Activated T-helper 2 cell treated with anti-CD3 and anti-CD28 coated beads, Interferon-gamma antibody, Interleukin-2, Interleukin-4, amounts not matched to agents 10 μg/mL and 5 μg/mL and 100 μg/mL, durations not matched to agents 14 hours and 24 hours and 36 hours (primary cell): ENCODE measurements at places on chromosomes 11 and 22. TPM values are rescaled to one million over a fixed set of nuclear protein-coding genes. Genes with fewer than 3 reads are reported as not detected.

The ZP1 gene
- total RNA-seq: not detected in 2 replicates

- H3K4me3 ChIP-seq: no peak overlapping the region
- no peak overlapping the region for H3K27ac ChIP-seq
- H3K36me3 ChIP-seq: peaks cover 17% of the 10 kb centered on the region
- H3K27me3 ChIP-seq: no peaks in the 10 kb centered on the region
- H3K4me1 ChIP-seq: peaks cover 19% of the 10 kb centered on the region
Observed at GRCh38 chr11:75858613-75859012, 43.6 kb downstream of the UVRAG start.

- H3K27me3 ChIP-seq: peaks cover 5% of the 10 kb centered on the region
- DNase-seq: no peak
- H3K4me1 ChIP-seq: no peaks in the 10 kb centered on the region
- H3K36me3 ChIP-seq: no peaks in the 10 kb centered on the region
- no peak overlapping the region for H3K4me3 ChIP-seq
Observed at GRCh38 chr11:12505183-12505582, 127.8 kb downstream of the PARVA start.

GRCh38 chr11:27234961-27235360 is 128.1 kb downstream of the CCDC34 start:
- no peaks in the 10 kb centered on the region for H3K4me1 ChIP-seq
- no peak for DNase-seq
- no peak overlapping the region for H3K27ac ChIP-seq
- H3K36me3 ChIP-seq: no peaks in the 10 kb centered on the region
- no peak overlapping the region for H3K4me3 ChIP-seq
- H3K27me3 ChIP-seq: peaks cover 2% of the 10 kb centered on the region

GRCh38 chr11:19422276-19422675 is 181.5 kb upstream of the E2F8 start:
- H3K27ac ChIP-seq: no peak overlapping the region
- peaks cover 7% of the 10 kb centered on the region for H3K27me3 ChIP-seq
- H3K4me3 ChIP-seq: no peak overlapping the region
- DNase-seq: no peak
- no peaks in the 10 kb centered on the region for H3K36me3 ChIP-seq
- no peaks in the 10 kb centered on the region for H3K4me1 ChIP-seq

The CDHR5 gene
- not detected in 2 replicates for total RNA-seq

DNA sequence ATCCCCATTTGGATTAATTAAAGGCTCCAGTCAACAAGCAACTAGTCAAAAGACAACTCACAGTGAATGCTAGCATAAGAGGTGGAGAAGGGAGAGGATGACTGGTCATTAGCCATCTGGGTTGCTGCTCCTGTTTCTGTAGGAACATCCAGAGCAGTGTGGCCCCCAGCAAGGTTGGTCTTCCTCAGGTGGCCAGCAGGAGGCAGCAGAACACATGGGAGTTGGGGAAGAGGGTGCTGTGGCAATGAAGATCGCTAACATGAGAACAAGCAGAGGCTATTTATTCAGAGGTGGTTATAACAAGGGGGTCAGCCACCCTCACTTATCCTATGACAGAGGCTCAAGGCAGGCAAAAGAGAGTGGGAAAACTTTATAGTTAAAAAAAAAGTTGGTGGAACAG is 21.3 kb downstream of the IZUMO1R start:
- H3K27me3 ChIP-seq: peaks cover 9% of the 10 kb centered on the region
- H3K27ac ChIP-seq: no peak overlapping the region
- no peaks in the 10 kb centered on the region for H3K36me3 ChIP-seq
- H3K4me1 ChIP-seq: no peaks in the 10 kb centered on the region
- no peak overlapping the region for H3K4me3 ChIP-seq

The ALX4 gene
- not detected in 2 replicates for total RNA-seq

DNA sequence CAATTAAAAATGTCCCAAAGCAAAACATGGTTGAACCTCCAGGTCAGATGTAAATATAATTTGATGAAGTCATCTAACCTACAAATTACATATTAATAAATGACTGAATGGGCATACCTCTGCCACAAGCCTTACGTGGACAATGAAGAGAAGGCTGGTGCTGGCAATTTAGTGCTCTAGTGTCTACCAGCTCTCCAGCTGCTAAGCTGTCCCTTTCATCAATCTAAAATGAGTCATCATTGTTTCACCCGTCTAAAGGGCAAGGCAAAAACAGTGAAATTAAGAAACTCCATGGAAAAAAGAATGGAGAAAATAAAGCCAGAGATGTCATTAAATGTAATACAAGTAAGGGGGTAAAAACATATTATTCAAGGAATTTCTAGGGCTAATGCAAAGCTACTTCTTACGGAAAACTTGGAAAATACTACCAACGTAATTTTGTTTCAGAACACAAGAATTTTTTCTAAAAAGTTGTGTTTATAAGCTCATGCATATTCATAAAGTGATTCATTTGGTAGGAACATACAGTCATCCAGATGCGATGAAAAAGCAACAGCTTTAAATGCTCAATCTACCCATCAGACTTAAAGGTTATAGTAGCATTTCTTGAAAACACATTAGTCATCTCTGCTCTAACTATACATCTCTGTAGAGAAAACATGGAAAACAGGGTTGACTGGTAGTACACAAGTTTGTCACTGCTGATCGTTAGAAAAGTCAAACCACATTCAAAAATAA is 71.5 kb downstream of the SIK3 start:
- H3K27me3 ChIP-seq: no peaks in the 10 kb centered on the region
- H3K4me1 ChIP-seq: peaks cover 63% of the 10 kb centered on the region

DNA sequence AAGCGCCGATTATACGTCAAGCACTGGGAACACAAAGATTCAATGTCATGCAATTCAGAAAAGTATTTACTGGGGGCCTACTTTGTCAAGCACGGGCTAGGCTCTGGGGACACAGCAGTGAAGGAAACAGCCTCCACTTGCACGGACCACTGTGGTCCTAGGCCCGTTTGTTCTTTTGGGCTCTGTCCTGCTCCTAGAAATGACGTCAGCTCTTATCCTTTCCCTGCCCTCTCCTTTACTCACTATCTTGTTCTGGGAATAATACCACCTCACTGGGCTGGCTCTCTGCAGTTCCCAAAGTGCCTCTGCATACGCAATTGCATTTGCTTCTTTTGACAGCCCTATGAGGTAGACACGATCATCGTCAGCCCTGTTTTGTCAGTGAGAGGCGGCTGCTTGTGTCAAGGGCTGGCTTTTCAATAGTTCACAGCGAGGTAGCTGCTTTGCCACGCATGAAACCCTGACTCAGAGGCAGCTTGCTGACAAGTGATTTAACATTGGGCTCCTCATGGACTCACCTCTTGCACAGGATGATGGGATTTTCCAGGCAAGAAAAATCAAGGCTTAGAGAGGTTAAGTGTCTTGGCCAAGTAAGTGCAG is 22.9 kb upstream of the IGSF22 start:
- no peak overlapping the region for H3K27ac ChIP-seq
- no peak overlapping the region for H3K4me3 ChIP-seq
- no peaks in the 10 kb centered on the region for H3K36me3 ChIP-seq
- no peak for DNase-seq
- no peaks in the 10 kb centered on the region for H3K4me1 ChIP-seq
- H3K27me3 ChIP-seq: peaks cover 8% of the 10 kb centered on the region

DNA sequence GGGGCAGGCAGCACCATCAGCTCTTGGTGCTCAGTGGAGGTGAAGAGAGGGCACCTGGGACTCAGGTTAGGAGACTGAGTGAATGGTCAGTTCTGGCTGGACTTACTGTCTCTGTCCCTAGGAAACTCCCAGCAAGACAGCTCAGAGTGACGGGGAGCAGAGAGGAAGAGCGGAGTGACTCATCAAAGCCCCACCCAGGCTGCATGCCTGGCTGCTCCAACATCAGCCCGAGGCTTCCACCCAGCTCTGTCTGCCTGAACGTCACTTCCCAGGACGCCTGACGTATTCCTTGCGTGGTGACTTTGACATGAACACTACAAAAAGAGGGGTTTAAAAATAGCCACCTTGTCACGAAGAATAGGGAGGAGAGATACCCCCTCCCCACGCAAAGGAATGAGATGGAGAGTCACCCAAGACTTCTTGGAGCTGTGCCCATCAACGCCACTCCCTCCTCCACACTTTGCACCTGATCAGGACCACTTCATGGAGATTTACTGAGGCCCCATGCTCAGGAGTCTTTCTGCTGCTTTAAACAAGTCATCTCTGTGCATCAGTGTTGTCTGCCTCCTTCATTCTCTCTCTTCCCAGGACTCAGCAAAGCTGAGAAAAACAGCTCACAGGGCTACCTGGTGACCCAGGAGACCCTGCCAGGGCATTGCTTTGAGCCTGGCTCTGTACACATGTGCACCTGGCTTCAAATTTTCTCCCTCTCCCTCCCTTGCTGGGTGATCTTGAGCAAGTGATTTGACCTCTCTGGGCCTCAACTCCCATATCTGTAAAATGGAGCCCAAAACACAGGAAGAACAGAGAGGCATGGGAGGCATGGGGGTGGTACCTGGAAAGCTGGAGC is 83.1 kb downstream of the MN1 start:
- H3K4me1 ChIP-seq: no peaks in the 10 kb centered on the region
- H3K36me3 ChIP-seq: no peaks in the 10 kb centered on the region
- H3K27ac ChIP-seq: no peak overlapping the region
- DNase-seq: no peak

The GAL3ST1 gene
- total RNA-seq: not detected in 2 replicates

The TRIM49 gene
- total RNA-seq: not detected in 2 replicates

DNA sequence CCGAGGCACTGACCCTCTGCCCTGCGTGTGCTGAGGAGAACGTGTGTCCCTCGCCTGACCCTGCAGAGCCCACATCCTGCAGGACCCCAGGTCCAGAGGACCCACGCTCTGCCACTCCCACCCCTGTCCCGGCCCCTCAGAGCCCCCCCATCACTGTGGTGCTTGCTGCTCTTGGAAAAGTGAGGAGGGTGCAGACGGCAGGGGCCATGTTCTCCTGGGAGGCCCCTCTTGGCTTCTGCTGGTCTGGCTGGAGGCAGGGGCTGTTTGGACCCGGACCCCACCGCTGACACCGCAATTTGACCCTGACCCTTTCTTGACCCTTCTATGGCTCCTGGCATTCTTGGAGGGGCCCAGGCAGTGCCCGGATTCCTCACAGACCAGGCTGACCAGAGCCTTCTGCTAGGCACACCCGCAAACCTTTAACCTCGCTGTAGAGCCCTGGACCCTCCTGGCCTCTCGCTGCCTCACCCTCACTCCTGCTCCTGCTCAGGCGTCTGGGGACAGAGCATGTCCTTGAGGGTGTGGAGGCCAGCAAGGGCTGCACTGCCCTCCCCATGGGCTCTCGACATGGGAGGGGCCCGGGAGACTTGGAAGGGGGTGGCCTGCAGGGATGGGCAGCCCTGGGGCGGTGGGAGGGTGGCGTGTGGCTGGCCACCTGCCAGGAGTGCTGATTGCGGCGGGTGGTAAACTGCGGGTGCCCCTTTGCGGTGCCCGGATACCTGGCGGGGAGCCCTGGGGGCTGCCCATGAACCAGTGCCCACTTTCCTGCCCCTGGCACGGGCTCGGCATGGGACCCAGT is 37.0 kb upstream of the MUC5AC start:
- H3K4me1 ChIP-seq: no peaks in the 10 kb centered on the region
- H3K27ac ChIP-seq: no peak overlapping the region
- H3K4me3 ChIP-seq: no peak overlapping the region
